ENCODE measurements at places on chromosomes 5 and 9. TPM values are rescaled to one million over a fixed set of nuclear protein-coding genes. Genes with fewer than 3 reads are reported as not detected.

DNA sequence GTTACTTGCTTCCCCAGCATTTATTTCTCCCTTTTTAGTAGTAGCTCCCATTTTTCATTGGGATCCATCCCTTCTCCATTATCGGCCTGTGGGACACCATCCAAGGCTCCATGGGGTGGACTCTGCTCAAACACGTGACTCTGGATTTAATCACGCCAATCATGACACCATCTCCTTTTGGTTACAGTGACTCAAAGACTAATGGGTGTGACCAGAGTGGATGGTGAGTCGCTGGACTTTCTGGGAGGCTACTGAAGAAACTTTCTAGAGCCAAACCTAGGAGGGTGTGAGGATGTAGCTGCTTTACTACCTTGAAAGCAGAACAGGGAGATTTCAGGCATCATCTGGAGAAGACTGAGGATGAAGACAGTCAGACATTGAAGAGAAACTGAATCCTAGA, 93.1 kb downstream of the PJA2 start:
- DNase-seq, result no peak
- no peak overlapping the region for H3K27ac ChIP-seq
- no peaks in the 10 kb centered on the region for H3K4me1 ChIP-seq
- H3K4me3 ChIP-seq, result no peak overlapping the region

Gene OBP2B
- total RNA-seq, result not detected

- H3K36me3 ChIP-seq, result no peaks in the 10 kb centered on the region
- H3K27me3 ChIP-seq, result no peaks in the 10 kb centered on the region
- no peak for DNase-seq
- no peak overlapping the region for H3K27ac ChIP-seq
- no peak overlapping the region for H3K4me3 ChIP-seq
- no peaks in the 10 kb centered on the region for H3K4me1 ChIP-seq
Observed at GRCh38 chr9:24118190-24118589, 292.1 kb upstream of the ELAVL2 start.

Gene COL23A1
- total RNA-seq, result 0.25 TPM

GRCh38 chr5:141826674-141827073, 51.5 kb downstream of the PCDH1 start:
- H3K4me1 ChIP-seq, result no peaks in the 10 kb centered on the region
- no peak overlapping the region for H3K4me3 ChIP-seq
- DNase-seq, result no peak
- H3K27me3 ChIP-seq, result no peaks in the 10 kb centered on the region
- no peak overlapping the region for H3K27ac ChIP-seq

DNA sequence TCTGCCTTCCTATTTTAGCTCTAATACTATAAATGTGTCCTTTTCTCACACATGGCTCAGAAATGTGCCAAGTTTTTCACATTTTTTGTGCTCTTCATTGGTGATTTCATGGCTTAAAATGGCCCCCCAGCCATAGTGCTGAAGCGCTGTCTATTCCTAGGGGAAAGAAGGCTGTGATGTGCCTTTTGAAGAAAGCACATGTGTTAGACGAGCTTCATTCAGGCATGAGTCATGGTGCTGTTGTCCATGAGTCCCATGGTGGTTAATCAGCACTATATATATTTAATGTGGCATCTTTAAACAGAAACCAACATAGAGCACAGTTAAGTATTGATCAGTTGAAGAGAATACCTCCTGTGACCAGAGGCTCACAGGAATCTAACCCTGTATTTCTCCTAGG, 55.8 kb downstream of the PDE8B start:
- no peak overlapping the region for H3K4me3 ChIP-seq
- H3K27me3 ChIP-seq, result no peaks in the 10 kb centered on the region
- no peak for DNase-seq
- no peaks in the 10 kb centered on the region for H3K36me3 ChIP-seq

DNA sequence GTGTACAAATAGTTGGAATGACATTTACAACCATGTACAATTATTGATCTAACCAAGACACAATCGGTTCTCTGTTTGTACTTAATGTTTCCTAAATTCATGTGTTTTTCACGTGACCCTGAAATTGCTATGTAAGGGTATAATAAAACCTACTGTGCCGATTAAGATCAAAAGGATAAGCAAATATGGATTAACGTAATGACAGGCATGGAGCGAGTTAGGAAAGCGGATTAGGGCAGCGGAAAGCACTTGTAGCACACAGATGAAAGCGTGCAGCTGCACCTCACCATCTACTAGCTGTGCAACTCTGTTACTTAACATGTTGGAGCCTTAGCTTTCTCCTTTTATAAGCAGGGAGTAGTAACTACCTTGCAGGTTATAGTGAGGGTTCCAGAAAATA, 38.3 kb upstream of the ZFYVE16 start:
- no peak overlapping the region for H3K4me3 ChIP-seq
- no peak for DNase-seq
- H3K4me1 ChIP-seq, result no peaks in the 10 kb centered on the region
- no peak overlapping the region for H3K27ac ChIP-seq

Gene ANKRD20A1
- total RNA-seq, result 1.6 TPM

Gene TOR1B
- 29.5 TPM for total RNA-seq

Gene FOXD4L5
- total RNA-seq, result 0.30 TPM

DNA sequence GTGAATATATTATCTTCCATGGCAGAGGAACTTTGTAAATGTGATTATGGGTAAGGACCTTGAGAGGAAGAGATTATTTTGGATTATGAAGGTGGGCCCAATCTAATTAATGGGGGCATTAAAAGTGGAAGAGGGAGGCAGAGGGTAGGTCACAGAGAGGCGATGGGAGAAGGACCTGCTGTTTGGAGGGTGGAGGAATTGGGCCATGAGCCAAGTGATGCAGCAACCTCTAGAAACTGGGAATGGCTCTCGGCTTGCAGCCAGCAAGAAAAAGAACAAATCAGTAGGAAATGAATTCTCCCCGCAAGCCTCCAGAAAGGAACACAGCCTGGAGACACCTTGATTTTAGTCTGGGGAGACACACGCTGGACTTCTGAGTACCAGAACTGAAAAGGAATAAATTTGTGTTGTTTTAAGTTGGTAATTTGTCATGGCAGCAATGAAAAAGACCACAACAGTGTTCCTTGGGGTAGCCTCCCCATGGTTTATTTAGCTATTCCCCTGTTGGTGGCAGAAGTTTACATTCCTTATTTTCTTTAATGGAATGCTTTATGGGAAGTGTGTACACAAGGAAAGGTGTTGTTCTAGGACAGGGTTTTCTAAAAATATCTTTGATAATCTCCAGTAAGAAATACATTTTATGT, 103.6 kb downstream of the HSPA4 start:
- no peak overlapping the region for H3K4me3 ChIP-seq
- no peaks in the 10 kb centered on the region for H3K36me3 ChIP-seq
- no peak for DNase-seq
- H3K27me3 ChIP-seq, result no peaks in the 10 kb centered on the region

GRCh38 chr5:142104491-142104890, 4.1 kb upstream of the NDFIP1 start:
- no peak overlapping the region for H3K4me3 ChIP-seq
- peak overlapping the region; percentile 5 for H3K27ac ChIP-seq
- DNase-seq, result peak; percentile 81
- no peaks in the 10 kb centered on the region for H3K27me3 ChIP-seq
- peaks cover 33% of the 10 kb centered on the region for H3K4me1 ChIP-seq
- no peaks in the 10 kb centered on the region for H3K36me3 ChIP-seq

- H3K27me3 ChIP-seq, result no peaks in the 10 kb centered on the region
- H3K27ac ChIP-seq, result no peak overlapping the region
- DNase-seq, result no peak
- H3K4me1 ChIP-seq, result no peaks in the 10 kb centered on the region
Observed at GRCh38 chr9:111842313-111842712, 47.6 kb upstream of the SHOC1 start.
